ENCODE measurements at places on chromosomes 2 and 18.

DNA sequence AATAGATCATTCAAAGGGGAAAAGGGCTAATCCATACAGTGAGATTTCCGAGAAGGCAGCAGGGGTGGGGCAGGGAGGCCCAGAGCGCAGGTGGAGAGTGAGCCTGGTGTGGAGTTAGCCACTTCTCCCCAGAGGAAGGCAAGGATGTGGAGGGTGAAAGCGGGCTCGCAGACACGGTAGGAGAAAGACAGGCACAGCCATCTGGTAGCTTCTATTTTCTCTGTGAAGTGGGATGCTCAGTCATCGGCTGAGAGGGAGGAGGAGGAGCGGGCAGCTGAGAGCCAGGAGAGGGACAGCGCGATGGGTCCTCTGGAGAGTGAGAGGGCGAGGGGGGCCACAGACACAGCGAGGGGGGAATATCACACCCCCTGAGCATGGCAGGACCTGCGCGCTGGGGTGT, 153.3 kb upstream of the NDUFV2 start:
- DNase-seq: no peak

DNA sequence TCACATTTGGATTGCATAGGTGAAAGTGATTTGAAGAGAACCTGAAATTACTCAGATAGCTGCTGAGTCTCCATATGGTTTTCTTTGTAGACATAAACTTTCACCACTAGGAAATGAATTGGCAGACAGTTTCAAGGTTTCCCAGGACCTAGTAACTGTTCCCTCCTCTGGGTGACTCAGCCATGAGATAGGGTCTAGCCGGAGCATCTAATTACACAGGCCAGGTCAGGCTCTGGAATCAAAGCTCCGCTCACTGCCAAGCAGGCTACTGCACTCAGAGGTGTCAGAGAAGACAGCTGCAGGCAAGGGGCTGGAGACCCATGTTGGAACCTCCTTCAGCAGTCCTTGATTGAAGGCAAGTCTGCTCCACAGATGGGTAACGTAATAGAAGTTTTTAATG, 429.2 kb downstream of the TNS1 start:
- DNase-seq: no peak

GRCh38 chr2:1186421-1186820, 226.8 kb upstream of the TPO start:
- DNase-seq: no peak

DNA sequence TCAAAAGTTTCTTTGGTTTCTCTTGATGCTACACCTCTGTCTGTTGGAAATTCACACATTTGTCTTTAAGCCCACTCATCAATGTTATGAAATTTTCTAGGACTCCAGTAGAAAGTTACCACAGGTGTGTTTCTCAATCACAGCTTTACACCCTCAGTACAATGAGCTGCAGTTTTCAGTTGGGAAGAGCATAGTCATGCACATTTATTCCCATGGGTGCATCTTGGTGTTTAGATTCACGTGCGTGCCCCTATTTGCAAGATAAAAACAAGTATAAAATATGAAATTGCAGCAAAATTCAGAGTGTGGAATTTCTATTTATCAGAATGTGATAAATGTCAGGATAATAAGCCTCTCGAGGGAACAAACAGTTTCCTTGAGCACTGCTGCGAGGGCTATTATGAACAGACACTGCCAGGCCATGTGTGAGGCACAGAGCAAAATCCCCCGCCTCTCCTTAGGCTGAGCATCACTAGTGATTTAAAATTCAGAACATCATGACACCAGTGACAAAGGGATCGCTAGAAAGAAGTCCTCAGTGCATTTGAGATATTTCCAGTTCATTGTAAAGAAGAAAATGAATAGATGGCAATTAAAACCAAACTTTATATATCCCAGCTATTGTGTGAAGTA, 512.2 kb upstream of the TCF4 start:
- no peak for DNase-seq

DNA sequence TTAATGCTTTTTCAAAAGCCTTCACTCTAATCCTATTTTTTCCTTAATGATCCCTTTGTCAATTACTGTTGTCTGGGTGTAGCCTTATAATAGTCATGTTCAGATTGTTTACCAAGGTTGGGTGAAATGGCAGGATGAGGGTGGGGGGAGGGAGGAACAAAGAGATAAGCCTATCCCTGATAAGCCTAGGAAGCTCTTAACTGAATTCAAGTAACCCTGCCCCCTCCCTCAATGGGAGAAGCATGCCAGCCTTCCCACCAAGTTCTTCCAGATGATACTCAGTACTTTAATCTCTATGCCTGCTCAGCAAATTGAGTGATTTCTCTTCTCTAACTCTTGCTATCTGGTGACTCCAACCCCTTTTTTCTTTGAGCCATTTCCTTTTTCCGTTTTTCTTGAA, 180.3 kb upstream of the ETAA1 start:
- DNase-seq: no peak

DNA sequence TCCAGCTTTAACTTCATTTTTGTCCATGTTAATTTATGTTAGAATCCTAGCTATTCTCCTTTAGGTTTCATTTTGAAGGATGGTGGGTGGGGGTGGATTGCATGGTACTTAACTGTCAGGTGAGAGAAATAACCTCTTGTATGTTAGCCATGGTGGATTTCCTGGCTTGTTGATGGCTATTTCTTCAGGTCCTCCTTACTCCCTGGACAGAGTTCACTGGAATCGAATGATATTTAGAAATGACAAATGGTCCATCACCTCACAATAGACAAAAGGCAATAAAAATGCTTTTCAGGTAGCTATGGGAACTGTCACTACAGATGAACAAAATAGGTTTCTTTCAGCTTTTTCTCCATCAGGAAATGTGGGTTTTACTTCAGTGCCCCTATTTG, 91.7 kb downstream of the EML6 start:
- DNase-seq: no peak

DNA sequence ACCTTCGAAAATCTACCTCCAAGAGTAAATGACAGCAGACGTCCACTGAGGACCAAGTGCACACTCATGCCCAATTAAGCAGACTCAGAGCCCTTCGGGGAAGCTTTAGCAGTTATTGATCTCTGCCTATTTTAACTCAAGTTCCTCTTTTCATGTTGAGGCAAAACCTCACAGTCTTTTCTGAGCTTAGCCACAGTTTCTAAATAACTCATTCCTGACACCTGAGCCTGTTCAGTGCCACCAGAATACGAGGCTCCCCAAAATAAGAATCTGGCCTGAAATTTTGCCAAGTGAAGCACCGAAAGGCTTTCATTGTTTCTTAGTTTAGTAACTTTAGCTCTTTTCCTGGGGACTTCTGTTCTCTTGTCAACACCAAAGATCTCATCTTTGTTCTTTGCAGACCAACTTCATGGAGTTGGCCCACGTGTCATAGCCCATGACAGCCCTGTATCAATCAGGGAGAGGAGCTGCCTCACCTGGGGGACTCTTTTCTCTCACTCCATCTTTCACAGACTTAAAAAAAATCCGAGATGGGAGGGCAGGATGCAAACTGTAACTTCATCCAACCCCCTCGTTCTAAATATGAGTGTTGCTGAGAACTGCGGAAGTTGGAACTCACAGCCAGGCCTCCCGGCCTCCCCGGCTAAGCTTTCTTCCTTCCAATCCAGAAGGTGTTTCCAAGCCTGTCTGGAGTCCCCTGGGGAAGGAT, 22.2 kb downstream of the INPP5D start:
- no peak for DNase-seq

- DNase-seq: no peak
These were observed 106.9 kb downstream of the FBXO15 start for GRCh38 chr18:74040459-74041332.

GRCh38 chr2:138058427-138058826, 94.2 kb downstream of the HNMT start:
- DNase-seq: no peak
